Karpas-422 (cell line): ENCODE measurements at places on chromosomes 16 and 17. TPM values are rescaled to one million over a fixed set of nuclear protein-coding genes. Genes with fewer than 3 reads are reported as not detected.

- DNase-seq = no peak
These were observed 588 bp downstream of the METTL16 start for GRCh38 chr17:2511138-2511461.

DNA sequence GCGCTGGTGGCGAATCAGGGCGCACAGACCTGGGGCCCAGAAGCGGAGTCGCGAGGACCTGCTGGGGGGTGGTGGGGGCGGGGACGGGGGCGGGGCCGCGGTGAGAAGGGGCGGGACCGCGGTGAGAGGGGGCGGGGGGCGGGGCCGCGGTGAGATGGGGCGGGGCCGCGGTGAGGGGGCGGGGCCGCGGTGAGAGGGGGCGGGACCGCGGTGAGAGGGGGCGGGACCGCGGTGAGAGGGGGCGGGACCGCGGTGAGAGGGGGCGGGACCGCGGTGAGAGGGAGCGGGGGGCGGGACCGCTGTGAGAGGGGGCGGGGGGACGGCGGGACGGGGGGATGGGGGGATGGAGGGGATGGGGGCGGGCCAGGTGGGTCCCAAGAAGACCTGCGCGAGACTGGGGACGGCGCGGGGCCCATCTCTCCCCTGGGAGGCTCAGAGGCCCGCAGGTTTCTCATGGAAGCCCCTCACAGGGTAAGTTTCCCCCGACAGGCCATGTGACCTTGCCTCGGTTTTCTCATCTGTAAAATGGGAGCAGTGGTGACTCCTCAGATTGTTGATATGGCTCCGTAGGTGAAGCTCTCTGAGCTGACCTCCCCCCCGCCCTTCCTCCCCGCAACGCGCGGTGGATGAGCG is 28.6 kb upstream of the DBNDD1 start:
- DNase-seq = no peak

The TBC1D3G gene
- not detected in 2 replicates for total RNA-seq

GRCh38 chr16:51359141-51359955 is 208.3 kb upstream of the SALL1 start:
- DNase-seq = no peak

- DNase-seq = no peak
These were observed 791.3 kb upstream of the SOX9 start for GRCh38 chr17:71329310-71330098.

GRCh38 chr17:46167826-46168569 is 25.2 kb downstream of the KANSL1 start:
- DNase-seq = no peak

The ARL17A gene
- total RNA-seq = 22.3 and 56.6 TPM in 2 replicates

DNA sequence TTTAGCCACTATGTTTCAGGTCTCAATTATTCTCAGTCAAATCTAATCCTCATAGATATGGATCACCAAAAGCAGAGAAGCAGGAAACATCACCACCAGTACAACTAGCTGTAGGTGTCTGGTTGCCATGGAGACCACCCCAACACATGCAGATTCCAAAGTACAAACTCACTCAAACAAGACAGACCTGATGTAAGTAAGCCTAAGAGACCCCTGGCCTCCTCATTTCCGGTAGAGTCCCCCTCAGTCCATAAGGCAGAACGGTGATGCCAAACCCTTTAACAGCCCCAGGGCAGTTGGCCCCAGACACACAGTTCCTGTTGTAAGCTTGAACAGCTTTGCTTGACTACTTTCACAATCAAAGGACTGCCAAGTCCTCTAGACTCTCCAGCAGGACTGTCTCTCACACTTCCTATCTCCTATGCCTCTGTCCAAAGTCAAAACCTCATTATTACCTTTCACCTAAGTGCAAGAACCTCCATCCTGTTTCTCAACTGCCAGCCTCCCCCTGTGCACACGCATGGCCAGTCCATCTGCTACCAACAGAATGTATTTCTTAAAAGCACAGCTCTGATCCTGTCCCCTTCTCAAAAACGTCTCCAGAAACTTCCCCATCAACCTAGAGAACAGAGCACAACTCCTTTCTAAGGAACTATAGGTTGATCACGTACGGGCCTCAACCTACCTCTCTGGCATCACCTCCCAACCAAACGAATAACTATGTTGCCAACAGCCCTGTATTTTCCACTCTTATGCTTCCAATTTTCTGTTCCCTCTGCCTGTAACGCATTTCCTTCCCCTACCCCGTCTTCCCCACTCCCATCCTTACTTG is 23.9 kb downstream of the SLC39A11 start:
- DNase-seq = no peak

The G6PC1 gene
- total RNA-seq = not detected in 2 replicates

DNA sequence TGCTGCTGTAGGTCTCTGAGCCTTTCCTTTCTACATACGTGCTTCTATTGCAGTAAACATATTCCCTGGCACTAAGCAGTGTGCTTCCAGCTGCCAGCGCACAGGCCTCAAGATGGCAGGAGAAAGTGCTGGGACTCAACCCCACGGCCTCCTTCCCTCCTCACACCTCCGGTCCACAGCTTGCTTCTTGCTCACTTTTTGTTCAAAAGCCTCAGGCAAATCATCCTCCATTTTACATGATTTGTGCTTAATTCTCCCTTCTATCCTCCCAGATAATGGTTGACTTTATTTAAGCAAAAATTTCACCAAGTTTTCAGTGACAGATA is 5.4 kb downstream of the CDK5R1 start:
- DNase-seq = no peak

DNA sequence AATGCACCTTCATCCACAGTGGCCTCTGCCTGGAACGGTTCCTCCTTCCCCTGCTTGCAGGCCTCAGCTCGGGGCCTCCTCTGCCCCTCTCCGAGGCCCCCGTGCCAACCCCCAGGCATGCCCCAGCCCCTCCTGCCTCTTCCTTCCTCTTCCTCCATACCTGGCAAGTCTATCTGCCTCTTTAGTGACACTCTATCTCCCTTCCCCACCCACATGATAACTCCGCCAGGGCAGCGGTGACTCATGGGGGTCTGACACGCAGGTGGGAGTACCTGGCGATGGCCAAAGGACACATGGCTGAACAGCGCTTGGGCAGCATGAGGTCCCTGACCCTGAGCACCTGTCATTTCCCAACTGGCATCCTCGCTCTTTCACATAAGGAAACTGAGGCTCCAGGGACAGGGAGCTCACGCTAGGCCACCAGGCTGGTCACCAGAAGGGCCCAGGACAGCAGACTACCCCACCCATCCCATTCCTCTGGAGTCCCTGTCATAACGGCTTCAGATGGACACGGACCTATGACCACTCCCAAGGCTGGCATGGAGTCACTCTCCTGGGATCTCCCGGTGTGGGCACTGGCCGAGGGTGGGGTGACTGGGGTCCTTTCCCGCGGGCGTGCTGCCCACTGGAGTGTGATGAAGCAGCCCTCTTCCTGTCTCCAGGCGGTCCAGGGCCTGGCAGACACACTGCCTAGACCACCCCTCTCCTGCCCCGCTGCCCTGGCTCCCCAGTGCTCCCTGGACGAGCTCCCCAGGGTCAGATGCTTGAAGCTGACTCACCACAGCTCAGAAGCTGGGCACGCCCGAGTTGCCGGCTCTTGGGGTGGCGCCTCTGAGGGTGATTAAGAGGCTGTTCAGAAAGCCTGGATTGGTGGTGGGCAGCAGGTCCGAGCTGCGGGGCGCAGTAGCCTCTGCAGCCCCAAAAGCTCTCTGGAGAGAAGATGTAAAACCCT is 100.6 kb downstream of the ENGASE start:
- no peak for DNase-seq

The MYH1 gene
- total RNA-seq = not detected in 2 replicates

- DNase-seq = no peak
These were observed 11.1 kb downstream of the TNS4 start for GRCh38 chr17:40490289-40490853.

GRCh38 chr16:2675714-2676113 is 6.6 kb upstream of the KCTD5 start:
- no peak for DNase-seq

The SEZ6 gene
- total RNA-seq = not detected in 2 replicates

DNA sequence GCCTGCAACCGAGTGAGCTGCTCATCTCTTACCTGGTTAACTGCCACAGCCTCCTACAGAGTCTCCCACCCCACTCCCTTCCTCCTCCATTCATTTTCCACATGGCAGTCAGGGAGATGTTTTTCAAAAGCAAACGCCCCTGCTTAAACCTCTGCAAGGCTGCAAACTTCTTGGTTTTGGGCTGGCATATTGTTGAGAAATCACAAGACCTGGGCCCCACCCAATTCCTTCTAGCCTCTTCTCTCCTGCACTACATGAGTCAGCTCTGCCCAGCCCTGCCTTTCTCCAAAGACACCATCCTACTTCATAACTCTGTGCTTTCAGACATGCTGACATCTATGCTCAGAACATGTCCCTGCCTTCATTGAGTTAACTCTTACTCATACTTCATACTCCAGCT is 136.1 kb downstream of the SPACA3 start:
- DNase-seq = no peak

The ICAM2 gene
- 4.4 and 12.1 TPM in 2 replicates for total RNA-seq

DNA sequence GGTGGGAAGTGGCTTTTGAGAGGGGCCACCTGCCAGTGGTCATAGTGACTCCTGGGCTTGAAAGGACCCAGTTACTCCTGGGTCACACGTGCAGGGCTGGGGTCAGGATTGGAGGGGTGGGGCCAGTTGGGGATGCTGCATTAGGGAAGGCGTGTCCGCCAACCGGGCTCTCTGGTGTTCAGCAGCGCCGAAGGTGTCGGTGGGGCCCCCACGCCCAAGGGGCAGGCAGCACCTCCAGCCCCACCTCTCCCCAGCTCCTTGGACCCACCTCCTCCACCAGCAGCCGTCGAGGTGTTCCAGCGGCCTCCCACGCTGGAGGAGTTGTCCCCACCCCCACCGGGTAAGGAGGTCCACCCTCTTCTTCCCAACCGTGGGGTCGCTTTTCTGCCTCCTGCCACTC is 9.5 kb downstream of the ABI3 start:
- DNase-seq = no peak

- no peak for DNase-seq
These were observed 31.7 kb upstream of the DHX40 start for GRCh38 chr17:59533694-59534093.

The C16orf95 gene
- total RNA-seq = 9.7 and 12.0 TPM in 2 replicates

GRCh38 chr17:45046537-45047125 is 4.8 kb downstream of the DCAKD start:
- DNase-seq = no peak

DNA sequence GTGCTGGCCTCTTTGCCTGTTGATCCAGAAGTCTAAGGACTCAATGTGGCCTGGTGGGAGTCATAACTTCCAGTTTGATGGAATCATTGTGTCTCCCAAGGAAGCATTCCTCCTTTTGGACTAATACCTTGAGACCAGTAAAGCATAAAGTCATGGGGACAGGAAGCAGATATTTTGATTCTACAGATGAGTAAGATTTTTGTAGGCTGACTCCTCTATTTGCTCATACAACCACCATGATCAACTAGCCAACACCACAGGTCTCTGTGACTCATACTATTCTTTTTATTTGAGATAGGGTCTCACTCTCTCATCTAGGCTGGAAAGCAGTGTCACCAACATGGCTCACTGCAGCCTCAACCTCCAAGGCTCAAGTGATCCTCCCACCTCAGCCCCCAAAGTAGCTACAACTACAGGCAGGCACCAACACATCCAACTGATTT is 6.2 kb downstream of the MT2A start:
- no peak for DNase-seq

DNA sequence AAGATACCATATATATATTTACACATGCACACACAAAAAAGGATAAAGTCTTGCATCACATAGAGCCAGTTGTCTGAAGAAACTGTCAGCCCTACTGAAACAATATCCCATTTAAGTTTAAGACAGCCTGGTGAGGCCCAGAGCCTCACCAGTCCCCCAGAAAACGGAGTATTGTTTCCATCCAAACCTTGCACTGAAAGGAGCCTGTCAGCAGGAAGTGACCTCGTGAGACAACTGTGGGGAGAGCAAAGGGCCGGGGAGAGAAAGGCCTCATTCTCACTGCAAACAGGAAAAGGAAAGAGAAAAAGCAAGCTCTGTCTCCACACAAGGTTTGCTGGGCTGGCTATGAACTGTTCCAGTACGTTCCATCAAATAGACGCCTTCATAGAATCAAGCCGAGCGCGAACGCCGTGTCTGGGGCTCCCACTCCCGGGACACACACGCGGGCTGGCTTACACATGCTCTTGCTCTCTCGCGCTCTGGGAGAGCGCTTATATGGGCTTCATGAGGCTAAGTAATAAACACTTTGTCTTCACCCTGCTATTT is 44.4 kb upstream of the ZFHX3 start:
- no peak for DNase-seq

- peak; percentile 58 for DNase-seq
These were observed 580 bp downstream of the BCAR1 start for GRCh38 chr16:75250809-75251279.

DNA sequence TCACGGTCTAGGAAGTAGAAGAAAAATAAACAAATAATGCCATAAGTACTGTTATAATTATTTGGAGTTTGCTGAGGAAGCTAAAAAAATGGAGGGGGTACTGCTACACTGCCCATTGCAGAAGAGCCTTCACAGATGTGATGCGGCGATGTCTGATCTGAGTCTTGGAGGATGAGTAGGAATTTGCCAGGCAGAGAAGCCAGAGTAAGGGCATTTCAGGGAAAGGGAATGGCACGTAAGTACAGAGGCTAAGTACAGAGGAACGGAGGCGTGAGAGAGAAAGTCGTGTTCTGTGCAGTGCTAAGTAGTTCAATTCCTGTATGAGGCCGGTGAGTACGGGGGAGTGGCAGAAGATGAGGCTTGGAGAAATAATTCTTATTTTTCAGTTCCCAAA is 741 bp upstream of the GRB2 start:
- no peak for DNase-seq

The NPIPA8 gene
- total RNA-seq = not detected in 2 replicates

GRCh38 chr17:66152756-66153155 is 39.2 kb downstream of the CEP112 start:
- DNase-seq = no peak

DNA sequence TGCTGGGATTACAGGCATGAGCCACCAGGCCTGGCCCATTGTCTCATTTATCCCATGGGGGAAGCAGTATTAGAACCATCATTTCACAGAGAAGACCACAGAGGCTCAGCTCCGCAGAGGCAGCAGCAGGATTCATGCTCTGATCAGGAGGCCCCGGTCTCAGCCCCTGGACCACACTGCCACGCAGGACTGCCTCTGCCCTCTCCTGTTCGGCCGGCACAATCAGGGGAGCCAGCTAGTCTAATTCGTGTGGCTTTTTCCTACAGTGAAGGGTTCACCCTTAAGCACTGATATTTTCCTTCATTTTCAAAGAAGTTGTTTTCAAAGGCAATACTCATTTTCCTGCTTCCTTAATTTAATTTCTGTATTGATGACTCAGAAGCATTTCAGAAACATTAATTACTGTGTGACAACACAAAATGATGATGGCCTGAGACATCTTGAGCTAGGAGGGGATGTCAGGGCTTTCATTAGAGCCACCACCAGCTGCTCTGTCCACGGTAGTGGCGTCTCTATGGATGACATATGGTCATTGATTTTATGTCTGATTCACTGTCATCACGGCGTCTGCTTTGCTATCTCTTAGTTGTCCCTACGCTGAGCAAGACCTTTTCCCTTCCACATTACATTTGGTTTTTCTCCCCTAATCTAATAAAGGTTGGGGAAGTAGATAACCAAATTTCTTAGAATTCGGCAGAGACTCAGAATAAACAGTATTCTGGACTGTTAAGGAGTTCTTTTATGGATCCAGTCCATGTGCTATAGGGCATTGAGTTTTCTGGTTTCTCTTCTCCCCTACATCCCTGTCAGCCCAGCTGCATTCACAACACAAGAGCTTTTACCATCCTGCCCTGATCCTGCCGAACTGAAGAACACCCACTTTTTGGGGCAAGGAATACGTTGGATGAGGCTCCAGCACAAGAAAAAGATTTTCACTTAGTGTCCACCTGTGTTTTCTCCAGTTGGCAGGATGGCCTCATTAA is 314.0 kb downstream of the SLC39A11 start:
- no peak for DNase-seq
